SJCRH30 (cell line): ENCODE measurements at places on chromosomes 3 and 15.

DNA sequence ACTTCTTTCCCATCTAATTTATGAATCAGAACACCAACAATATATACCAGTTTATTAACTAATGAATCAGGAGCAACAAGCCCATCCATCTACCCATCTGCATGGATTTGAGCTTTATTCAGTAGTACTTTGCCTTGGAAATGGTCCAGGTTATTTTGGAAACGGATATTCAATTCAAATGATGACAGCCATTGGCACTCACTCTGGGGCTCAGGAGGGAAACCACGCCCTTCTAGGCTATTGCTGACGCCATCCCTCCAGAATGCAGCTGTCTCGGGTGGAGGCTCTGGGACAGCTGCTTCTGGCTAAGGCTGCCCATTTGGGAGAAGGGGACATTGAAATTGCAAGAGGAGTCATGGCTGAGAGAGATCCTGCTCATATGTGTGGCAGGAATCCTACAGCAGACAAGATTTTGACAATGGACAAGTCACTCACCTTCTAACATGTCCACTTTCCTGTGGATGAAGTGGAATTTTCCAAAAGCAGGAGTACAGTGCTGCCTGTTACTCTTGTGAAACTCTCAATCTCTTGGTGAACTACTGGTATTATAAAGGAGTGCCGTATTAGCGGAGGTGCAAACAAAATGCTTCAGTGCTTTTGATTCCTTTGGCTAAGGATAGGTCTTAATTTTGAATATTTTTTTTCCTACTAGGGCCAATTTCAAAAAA, 29.3 kb upstream of the TRAK1 start:
- DNase-seq, result peak; percentile 89

DNA sequence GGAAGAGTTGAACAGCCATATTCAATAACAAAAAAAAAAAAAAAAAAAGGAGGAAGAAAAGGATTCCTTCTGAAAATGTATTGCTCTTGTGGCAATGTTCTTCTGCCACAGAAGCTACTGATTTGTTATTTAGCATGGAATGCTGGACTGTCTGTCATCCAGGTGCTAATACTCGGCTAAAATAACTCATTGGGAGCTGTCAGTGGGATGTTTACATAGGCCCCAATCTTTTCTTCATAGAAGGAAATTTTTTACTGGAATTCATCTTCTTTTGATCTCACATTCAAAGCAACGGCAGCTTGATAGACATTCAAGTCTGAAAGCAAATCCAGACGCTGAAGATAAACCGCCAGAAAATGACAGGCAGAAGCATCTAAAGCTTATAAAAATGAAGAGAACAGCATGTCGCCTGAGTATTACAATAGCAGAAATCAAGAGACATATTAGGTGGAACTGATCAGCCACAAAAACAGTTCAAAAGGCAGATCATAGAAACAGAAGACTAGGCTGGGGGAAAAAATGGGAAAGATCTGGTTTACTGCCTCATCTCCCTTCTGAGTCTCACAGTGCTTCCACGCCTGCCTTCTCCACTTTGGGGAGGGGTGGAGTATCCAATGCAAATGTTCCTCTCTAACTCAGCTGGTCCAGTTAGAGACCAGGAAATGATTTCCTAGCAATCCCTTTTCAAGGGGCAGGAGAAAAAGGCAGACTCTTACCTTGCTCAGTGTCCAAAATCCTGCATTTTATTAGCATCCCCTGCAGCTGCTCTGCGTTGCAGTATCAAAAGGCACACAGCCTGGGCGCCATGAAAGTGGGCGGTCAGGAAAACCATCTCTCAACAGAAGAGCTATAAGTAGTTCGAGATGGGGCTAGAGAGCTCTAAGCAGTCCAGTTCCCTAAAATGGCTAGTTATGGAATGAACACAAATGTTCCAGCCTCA, 451.9 kb downstream of the FOXP1 start:
- peak; percentile 24 for DNase-seq

DNA sequence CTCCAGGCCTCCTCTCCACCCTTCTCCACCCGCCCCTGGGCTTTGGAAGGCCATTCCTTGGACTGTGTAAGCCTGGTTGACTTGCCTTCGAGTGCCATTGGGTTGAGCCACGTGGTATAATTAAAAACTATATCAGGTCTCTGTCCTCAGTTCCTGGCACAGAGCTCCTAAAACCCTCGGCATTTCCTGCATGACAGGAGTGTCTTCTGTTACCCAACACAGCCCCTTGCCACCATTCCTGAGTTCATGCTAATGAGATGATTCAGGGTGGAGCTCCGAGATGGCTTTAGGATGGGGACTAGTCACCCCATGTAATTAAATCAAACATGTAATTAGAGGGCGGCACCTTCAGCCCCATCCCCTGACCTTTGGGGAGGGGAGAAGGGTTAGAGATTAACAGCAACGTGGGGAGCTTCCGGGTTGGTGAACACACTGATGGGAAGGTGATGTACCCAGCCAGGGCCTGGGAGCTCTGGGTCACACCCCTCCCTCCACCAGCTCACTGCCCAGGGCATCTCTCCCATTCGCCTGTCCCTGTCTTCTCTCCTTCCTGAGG, 256.4 kb downstream of the FAM43A start:
- no peak for DNase-seq

- peak; percentile 89 for DNase-seq
Observed at GRCh38 chr15:98442379-98442833, 205.9 kb upstream of the IGF1R start.

DNA sequence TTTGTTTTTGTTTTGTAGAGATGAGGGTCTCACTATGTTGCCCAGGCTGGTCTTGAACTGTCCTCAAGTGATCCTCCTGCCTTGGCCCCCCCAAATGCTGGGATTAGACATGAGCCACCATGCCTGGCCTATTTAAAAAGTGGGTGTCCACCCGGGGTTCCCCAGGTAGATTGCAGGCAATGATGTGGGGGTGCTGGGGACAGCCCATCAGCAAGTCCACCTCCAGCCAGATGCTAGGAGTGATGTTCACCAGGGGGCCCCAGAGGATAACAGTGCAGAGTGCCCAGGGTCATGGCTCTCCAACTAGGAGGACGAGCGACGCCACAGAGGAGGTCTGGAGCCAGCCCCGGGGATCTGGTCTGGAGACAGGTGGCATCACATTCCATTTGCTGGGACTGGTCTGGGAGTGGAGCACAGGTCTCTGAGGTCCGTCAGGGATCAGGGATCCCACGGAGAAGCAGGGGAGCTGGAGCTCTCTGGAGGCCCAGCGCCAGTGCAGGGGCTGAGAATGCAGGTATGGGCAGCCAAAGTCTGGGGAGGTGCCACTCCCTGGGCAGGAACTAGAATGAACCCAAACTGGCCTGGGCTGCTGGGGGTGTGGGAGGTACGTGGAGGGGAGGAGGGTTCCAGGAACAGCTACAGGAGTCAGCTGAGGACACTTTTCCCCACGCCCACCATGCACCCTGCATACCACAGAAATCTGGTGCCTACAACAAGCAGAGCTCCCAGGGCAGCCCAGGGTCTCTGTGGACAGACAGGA, 51.2 kb upstream of the PCSK6 start:
- DNase-seq, result peak; percentile 57

DNA sequence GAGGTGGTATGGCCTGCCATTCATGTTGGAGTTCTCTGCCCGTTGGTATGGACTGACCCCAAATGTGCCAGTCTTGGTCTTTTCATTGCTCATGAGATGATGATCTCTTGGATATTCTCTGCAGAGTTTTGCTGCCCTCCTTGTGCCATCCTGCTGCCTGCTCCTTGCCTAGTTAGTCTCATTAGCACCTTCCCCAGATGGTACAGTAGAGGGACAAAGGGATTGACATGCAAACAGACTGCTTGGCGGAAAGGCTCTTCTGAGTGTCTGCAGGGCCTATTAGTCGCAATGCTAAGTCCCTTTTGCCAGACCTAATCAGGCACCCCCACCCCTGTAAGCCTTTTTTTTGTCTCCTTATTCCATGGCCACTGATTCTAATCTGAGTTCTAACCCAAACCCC, 90.6 kb downstream of the ARNT2 start:
- no peak for DNase-seq
